ENCODE measurements at places on chromosomes 5 and 9.

GRCh38 chr5:107580889-107581820, 89.6 kb downstream of the EFNA5 start:
- no peak for DNase-seq

DNA sequence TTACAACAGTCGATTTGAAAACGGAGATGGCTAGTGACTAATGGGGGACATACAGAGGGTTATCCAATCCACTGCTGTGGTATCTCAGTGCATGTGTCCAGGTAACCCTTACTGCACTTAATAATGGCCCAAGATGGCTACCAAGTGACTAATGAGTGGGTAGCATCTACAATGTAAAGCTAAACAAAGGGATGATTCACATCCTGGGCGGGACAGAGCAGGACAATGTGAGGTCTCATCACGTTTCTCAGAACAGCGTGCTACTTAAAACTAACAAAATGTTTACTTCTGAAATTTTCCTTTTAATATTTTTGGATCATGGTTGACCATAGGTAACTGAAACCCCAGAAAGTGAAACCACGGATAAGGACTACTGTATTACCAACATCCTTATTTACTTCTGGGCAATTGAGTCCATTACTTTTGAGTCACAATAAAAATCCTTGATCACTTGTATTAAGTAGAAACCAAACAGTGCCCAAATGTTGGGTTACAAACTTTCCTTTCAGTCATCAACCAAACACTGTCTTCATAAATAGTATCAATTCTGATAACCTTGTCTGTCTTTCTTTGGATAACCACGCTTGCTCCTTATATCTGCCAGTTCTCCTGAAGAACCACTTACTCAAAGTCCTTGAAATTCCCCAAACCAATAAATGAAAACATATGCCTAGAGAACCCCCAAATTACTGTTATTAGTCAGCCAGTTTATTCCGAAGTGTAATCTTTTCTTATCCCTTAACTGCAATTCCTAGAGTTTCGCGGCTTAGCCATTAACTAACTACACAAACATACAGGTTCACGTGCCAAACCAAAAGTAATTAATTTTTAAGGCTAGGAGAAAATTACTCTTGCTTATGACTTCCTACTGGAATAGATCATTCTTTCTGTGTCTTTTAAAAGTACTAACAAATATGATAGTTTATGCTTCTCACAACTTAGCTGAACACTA, 59.7 kb downstream of the ELL2 start:
- no peak for DNase-seq

DNA sequence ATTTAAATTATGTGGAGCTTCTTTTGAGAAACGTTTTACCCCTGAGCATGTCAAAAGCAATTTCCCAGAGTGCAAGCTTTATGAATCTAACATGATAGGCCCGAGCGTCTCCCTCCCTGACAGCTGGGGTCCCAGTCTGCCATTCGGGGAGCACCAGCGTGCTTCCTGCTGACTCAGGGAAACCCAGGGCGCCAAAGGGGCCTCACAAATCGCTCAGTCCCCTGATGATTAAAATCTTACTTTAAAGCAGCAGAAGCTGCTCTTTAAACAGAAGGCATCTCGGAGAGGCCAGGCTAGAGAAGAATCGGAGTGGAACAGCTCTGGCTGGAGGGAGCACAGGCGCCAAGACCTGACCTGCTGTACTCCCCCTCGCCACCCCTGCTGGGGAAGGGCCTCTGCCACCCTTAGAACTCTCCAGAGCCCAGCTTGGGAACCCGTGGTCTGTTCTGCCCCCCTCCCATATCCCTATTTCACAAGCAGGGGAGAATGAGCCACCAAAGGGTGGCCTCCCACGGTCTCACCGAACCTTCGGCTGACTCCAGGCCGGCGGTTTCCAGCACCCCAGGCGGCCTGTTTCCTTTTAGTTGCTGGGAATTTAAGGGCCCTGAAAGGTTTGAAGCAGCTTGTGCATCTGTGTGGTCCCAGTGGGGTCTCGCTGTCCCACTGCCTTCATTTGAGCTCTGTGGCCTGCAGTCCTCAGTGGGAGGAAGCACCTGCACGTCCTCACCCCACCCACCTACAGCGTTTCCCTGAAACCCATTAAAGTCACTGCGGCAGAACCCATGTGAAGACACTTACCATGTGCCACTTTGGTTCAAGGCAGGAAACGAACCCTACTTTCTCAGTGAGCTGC, 147.6 kb downstream of the COL23A1 start:
- DNase-seq: no peak

DNA sequence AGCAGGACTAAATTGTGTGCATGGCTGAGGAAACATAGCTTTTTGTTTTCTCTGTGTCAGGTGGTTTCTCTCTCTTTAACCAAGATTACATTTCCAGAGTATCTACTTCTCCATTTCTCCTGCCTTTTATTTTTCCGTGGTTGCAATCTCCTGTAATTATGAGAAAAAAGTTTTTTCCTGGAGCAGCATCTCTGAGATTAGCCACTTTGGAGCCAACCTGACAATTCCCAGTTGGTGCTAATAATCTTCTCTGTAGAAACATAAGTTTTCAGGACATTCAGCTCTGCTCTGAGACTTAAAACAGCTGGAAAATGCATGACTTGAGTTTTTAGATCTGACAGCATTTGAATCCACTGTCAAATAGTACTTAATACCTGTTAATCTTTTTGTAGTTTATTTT, 67.1 kb upstream of the GAS1 start:
- DNase-seq: no peak

DNA sequence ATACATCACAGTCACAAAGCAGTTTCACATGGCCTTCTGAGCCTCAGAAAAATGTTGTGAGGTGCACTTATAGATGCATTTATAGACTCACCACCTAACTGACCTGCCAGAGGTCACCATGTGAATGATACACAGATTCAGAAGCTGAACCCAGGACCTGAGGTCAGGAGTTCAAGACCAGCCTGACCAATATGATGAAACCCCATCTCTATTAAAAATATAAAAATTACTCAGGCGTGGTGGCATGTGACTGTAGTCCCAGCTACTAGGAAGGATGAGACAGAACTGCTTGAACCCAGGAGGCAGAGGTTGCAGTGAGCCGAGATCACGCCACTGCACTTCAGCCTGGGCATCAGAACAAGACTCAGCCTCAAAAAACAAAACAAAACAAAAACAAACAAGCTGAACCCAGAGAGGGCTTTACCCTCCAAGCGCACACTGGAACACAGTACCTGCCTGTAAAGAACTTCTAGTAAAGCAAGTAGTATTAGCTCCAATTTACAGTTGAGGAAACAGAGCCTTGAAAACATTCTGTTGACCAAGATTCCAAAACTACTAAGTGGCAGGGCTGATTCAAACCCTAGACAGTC, 16.3 kb downstream of the ECPAS start:
- DNase-seq: no peak

- DNase-seq: no peak
Observed at GRCh38 chr9:89440951-89441654, 56.8 kb downstream of the SEMA4D start.

DNA sequence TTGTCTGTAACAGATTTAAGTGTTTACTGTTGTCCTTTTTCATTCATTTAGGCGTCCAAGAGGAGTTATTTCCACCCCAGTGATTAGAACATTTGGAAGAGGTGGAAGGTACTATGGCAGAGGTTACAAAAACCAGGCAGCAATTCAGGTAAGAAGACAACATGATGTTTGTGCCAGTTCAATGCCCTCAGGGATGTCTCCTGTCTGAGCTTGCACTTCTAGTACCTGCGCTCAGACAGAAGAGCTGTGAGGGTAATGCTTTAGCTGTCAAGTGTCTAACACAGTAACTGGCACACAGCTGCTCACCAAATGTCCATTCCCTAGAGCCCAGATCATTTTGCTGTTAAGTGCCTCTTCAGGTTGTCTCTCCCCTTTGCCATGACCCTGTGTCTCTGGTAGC, 14.2 kb upstream of the PHF2 start:
- DNase-seq: no peak

GRCh38 chr5:158473016-158473635, 614.2 kb upstream of the CLINT1 start:
- no peak for DNase-seq

DNA sequence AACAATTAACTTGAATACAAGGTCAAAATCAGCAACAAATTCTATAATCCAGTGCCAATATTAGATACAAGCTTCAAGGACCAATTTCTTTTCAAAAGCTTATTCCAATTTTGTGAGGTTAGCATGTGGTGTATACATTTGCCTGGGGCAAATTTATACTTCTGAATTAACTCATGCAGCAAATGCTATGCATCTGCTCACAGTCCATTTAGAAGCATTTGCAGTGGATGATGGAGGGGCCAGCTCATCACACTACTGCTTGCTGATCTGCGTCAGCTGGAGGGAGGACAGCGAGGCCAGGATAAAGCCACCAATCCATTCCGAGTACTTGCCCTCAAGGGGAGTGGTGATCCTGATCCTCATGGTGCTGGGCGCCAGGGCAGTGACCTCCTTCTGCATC, 474.3 kb upstream of the KIF2A start:
- no peak for DNase-seq

DNA sequence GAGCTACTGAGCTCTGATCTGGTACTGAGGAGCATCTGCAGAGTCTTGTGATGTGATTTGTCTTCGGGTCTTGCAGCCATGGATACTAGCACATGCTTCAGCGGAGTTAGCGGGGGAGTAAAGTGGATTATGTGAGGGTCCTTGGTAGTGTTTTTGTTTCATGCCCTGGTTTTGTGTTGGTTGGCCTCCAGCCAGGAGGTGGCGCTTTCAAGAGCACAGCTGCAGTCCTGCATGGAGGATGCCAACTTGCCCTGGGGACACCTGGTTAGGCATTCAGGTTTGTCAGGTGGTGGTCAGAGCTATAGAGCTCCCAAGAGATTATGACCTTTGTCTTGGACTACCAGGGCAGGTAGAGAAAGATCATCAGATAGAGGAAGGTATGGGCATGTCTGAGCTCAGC, 185.8 kb upstream of the CDH6 start:
- DNase-seq: no peak

DNA sequence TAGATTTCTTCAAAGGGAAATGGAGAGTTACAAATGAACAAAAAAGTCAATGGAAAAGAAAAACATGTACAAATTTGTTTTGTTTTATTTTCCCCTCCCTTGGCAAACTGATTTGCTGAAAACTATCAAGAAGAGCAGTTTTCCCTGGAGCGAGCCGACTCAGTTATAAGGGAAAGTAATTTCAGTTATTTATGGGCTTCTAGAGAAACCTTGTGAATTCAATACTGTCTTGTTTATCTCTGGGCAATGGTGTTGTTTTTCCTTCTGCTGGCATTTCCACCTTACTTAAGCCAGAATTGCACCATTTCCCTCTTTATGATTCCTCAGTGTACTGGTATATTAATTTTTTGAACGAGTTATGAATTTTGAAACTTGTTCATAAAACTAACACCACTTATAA, 1163.6 kb downstream of the CDH12 start:
- DNase-seq: no peak

- DNase-seq: no peak
Observed at GRCh38 chr9:79382458-79382857, 189.3 kb upstream of the TLE4 start.

- no peak for DNase-seq
Observed at GRCh38 chr5:161803-162110, 29.5 kb upstream of the LRRC14B start.

DNA sequence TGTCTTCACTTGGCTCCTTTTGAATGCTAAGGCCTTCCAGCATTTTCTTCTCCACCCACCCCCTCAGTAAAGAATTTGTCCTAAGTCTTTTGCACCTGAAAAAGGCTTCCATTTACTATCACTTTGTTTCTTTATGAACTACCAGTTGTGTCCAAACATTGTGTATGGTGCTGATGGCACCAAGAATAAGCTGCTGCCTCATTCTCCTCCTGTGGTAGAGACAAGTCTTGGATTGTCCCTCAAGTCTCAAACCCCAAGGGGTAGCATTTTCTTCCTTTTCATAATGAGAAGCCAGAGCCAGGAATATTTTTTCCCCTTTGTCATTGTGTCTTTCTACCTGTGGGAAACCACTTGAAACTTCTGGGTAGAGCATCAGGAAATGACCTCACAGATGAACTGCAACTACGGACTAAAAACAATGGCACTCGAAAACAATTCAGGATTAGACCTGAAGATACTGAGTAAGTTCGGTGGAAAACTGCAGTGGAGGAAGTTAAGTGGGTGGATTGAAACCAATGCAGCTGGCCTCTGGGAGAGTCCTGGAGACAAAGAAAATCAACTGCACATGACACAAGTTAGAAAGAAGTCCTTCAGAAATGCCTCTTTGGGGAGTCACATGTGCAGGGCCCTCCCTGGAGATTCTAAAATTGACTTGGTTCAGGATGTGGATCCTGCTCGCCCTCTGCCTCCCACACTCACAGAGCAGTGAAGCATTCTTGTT, 80.5 kb downstream of the SH3RF2 start:
- no peak for DNase-seq

DNA sequence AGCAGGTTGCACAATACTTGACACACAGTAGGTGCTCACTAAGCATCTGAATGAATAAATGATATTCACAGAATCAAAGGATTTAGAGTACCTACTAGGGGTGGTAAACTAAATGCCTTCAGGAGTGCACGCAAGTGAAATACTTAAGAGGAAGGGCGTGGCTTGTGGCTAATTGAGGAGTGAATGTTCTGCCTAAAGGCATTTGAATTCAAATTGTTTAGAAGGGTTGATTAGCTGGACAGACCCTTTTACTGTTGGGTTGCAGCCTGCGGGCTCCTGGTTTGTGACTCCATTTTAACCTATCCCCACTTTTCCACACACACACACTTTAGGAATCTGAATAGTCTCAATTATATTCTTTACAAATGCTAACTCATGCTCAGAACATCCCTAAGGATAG, 63.1 kb downstream of the PPP2R2B start:
- no peak for DNase-seq

Measured in stimulated activated CD4-positive, alpha-beta T cell treated with anti-CD3 and anti-CD28 coated beads, Interleukin-1b, Interleukin-23, amount 100 ng/mL, for 4 hours (primary cell).